ENCODE measurements at places on chromosomes 2 and 18.
A peak's percentile ranks its signal among the peaks of the same experiment; 100 is the strongest.

- no peak for DNase-seq
These were observed 30.1 kb downstream of the MROH2A start for GRCh38 chr2:233807966-233808935.

- DNase-seq = no peak
These were observed 121.1 kb downstream of the DDX1 start for GRCh38 chr2:15712551-15713342.

DNA sequence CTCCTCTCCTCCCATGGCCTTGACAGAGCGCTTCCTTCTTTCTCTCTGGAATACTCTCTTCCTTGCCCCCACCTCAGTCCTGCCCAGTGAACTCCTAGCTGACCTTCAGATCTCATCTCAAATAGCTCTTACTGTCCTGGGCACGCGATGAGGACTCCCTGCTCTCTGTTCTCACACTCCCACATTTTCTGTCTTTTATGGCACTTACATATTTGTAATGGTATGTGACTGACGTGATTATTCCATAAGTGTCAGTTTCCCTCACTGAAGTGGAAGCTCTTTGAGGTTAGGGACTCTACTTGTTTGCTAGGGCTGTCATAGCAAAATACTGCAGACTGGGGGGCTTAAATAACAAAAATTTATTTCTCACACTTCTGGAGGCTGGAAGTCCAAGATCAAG lies 1.7 kb upstream of the DYSF start:
- DNase-seq = no peak

GRCh38 chr2:84649487-84650142 lies 133.3 kb downstream of the DNAH6 start:
- no peak for DNase-seq

DNA sequence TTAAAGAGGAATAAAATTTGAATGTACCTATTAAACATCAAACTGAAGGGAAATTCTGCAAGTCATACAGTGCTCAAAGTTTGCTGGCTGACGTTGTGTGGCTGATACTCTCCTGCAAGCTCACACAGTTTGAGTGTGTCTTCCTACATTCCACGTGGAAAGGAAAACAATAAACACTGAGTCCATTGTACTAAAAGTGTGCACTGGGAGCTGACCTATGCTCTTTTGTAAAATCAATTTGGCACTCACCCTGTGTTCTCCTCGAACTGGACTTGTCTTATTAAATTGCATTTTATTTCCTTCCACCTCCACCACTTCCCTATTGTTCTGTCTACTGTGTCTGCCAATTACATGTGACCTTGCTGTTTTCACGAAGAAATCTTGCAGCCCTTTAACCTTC lies 458.0 kb downstream of the CPS1 start:
- DNase-seq = no peak

DNA sequence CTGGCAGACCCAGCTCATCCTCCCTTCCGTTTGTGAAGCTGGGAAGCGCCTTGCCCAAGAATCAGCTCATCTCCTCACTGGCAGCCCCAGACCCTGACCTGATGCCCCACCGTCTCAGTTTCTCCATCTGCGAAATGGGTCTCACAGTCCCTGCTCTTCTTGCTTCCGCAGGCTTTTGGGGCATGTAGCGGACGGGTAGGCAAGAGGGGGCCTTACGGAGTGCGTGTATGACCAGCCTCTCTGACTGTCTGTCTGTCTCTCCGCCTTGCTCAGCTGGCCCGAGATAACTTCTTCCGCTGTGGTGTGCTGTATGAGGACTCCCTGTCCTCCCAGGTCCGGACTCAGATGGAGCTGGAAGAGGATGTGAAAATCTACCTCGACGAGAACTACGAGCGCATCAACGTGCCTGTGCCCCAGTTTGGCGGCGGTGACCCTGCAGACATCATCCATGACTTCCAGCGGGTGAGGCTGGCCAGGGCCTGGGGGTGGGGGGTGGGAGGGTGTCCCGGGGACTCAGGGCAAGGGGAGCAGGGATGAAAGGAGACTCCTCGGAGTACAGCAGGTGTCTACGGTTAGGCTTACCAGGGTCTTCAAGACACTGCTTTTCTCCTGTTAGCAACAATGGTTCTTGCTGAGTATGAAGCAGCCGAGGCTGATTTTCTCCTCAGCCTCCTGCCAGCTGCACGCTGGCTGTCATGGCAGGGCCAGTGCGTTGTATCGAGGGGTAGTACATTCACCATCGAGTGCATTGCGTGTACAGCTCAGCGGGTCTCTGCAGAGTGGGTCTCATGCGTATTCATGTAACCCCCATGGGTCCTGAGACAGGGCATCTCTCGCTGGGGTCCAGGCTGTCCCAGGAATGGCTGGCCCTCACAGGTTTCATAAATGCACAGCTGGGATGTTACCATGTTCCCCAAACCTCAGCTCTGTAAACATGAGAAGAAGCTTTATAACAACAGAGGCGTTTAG lies 10.9 kb downstream of the ITM2C start:
- DNase-seq = no peak

GRCh38 chr18:9619545-9619944 lies 5.2 kb upstream of the PPP4R1 start:
- DNase-seq = peak; percentile 84

- no peak for DNase-seq
These were observed 810.7 kb downstream of the LRRTM4 start for GRCh38 chr2:76711490-76711889.
